T-helper 17 cell (primary cell): ENCODE measurements at places on chromosomes 11 and 22. TPM values are rescaled to one million over a fixed set of nuclear protein-coding genes. Genes with fewer than 3 reads are reported as not detected.
A peak's percentile ranks its signal among the peaks of the same experiment; 100 is the strongest.

DNA sequence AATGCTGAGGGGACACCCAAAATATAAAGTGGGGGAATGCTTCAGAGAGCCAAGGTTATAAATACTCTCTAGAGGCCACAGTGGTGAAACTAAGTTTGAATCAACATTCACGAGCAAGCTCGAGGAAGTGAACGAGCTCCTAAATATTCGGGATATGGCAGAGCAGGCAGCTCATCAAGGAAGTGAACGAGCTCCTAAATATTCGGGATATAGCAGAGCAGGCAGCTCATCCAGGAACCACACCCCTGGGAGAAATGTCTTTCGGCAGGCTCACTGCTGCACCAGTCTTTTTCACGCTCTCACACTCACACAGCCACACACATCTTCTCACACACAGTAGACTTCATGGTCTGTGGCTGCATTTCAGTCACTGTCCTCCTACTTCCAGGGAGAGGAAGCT is 787.5 kb downstream of the OPCML start:
- H3K4me3 ChIP-seq, result no peak overlapping the region
- no peak for DNase-seq
- H3K27me3 ChIP-seq, result no peaks in the 10 kb centered on the region
- H3K36me3 ChIP-seq, result no peaks in the 10 kb centered on the region
- no peak overlapping the region for H3K27ac ChIP-seq
- H3K4me1 ChIP-seq, result no peaks in the 10 kb centered on the region

- H3K27me3 ChIP-seq, result peaks cover 91% of the 10 kb centered on the region
- peak overlapping the region; percentile 81 for H3K4me3 ChIP-seq
- peaks cover 9% of the 10 kb centered on the region for H3K36me3 ChIP-seq
Observed at GRCh38 chr11:43577566-43578264, 102.8 kb upstream of the HSD17B12 start.

The TPH1 gene
- 0.47 TPM for total RNA-seq

DNA sequence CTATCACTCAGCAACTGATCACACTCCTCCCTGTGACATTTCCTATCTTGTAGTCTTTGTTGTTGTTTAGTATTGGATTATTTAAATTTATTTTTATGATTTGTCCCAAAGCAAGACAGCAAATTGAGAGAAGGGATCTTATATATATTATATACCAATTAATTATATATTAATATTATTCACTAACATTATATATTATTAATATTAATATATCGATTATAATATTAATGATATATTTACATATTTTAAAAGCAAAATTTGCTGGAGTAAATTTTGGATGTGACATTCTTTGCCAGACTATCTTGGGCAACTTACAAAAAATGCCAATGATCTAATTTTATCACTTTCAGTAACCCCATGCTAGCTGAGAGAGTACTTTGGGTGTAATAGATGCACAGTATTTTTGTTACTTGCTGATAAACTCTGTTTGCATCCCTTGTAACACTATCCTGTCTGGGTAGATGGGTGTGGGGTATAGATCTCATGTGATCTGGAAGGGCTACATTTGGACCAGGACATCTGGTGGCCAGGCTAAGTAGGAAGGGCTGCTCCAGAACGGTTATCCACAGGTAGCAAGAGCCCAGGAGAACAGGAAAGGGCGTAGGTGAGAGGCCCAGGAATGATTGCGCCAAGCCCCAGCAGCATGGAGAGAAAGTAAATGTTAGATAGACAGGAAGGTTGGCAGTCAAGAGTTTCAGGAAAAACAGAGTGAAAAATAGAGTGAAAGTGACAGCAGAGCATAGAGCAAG is 608.6 kb upstream of the KIRREL3 start:
- H3K36me3 ChIP-seq, result no peaks in the 10 kb centered on the region
- DNase-seq, result no peak
- H3K27ac ChIP-seq, result no peak overlapping the region
- H3K27me3 ChIP-seq, result peaks cover 6% of the 10 kb centered on the region
- H3K4me3 ChIP-seq, result no peak overlapping the region

The OSM gene
- 35.2 TPM for total RNA-seq

The SOX6 gene
- total RNA-seq, result not detected

DNA sequence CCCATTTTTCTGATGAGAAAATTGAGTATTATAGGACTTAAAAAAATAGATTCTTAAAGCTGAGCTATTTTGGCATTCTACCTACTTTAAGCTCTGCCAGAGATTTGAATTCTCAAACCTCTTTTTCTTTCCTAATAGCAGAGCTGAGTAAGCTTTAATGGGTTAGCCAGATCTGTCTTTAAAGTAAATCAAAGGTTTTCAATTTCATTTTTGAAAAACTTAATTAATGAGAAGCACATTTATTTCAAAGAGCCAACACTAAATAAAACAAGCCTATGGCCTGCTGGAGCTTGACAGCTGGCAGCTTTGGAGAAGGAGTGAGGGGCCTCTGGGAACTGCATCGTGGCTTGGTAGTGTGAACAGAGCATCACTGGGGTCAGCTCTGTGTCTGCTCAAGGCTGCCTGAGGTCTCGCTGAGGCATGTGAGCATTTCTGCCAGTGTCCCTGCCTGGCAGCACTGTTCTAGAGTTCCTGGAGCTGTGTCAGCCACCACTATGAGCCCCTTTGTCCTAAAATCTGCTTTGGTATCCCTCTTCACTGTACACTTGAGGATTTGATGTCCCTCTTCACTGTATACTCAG is 50.4 kb upstream of the PRSS23 start:
- H3K27me3 ChIP-seq, result peaks cover 25% of the 10 kb centered on the region
- H3K27ac ChIP-seq, result no peak overlapping the region
- DNase-seq, result no peak

The SLC29A2 gene
- 5.4 TPM for total RNA-seq

The TIMP3 gene
- total RNA-seq, result not detected

DNA sequence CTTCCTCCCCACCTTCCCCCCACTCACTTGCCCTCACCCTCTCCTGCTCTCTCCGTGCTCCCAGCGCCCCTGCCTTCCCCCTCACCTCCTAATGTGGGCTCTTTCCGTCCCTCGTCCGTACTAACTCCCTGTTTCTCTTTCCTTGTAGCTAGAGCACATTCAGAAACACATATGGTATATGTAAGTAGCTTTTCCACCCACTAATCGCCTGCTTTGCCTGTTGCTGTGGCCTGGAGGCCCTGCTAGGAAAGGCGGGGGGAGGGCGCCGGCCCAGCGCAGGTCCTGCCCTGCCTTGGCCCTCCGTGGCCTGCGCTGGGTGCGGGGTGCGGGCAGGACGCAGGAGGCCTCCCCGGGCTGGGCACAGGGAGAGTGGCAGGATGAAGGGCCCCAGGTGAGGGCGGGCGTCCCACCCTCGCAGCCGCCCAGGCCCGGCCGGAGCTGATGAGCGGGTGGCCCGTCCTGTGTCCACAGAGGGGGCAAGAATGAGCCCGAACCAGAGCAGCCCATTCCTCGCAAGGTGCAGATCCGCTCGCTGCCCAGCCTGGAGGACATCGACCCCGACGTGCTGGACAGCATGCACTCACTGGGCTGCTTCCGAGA is 41.7 kb downstream of the MOB2 start:
- H3K27me3 ChIP-seq, result no peaks in the 10 kb centered on the region
- no peak overlapping the region for H3K27ac ChIP-seq
- no peaks in the 10 kb centered on the region for H3K4me1 ChIP-seq
- no peak overlapping the region for H3K4me3 ChIP-seq
- H3K36me3 ChIP-seq, result no peaks in the 10 kb centered on the region
- DNase-seq, result no peak
